ENCODE measurements at places on chromosomes 11 and 22.

DNA sequence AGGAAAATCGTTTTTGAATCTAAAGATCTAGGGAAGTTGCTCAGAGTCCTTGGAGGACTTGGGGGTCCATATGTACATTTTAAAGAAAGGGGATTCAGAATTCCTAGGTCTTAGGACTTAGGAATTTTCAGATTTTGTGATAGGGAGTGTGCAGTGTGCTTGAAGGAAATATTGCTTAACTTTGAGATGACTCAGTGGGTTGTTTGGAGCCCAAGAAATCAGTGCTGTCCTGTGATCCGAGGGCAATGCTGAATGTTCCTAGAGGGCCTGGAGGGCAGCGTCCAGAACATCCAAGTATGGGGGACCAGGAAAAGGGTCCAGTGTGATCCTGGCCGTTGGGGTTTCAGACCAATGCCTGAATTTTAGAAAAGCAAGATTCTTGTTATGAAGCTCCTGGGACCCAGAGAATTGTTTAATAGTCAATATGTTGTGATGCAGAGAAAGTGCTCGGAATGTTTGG lies 3.1 kb upstream of the IGF2 start:
- DNase-seq, result no peak

DNA sequence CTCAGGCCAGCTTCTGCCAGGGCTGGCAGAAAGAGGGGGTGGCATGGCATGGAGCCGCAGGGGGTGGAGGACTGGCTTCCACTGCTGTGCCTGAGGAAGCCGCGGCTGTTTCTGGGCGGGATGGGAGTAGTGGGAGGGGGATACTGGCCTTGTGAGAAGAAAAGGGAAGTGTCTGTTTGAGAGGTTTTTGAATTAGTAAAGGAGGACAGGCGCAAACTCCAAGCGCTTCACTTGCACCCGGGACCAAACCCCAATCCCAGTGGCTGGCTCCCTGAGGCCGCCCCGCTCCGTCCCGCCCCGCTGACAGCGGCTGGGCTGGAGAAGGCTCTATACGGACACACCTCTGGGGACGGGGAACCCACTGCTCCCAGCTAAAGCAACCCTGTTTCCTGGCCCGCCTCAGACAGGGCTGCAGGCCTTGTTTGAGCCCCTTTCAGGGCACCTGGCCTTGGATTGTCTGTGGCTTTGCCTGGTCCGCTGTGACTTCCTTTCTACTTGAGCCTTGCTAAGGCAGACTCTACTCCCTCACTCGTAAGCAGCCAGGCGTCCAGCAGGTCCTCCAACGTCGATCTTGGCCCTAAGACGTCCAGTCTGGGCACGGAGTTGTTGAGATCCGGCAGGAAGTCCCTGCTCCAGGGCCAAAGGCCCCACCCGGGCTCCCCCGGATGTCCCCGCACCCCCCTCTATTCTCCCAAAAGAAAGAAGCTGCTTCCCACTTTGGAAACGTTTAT lies 2.2 kb downstream of the APOA1 start:
- no peak for DNase-seq

GRCh38 chr11:116879800-116880625 lies 42.6 kb upstream of the APOA1 start:
- peak; percentile 14 for DNase-seq

GRCh38 chr22:19811811-19812771 lies 42.6 kb downstream of the GNB1L start:
- peak; percentile 2 for DNase-seq

DNA sequence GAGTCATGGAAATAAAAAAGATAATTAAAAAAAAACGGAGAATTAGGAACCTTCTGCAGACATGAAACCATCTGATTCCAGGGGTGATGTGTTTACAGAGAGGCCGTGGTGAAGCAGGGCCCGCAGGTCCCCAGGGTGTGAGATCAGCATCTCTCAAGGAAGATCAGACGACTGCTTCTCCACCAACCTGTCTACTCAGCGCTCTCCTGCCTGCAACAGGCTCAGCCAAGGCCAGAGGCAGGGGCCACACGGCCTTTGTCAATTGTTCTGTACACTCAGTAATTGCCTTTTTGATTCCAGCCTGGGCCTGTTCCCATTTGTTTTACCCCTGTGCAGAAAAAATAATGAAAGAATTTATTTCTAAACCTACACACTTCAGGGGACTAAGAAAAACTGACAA lies 124.6 kb downstream of the NXPE2 start:
- DNase-seq, result no peak

GRCh38 chr11:114322934-114323333 lies 26.7 kb downstream of the NNMT start:
- no peak for DNase-seq

DNA sequence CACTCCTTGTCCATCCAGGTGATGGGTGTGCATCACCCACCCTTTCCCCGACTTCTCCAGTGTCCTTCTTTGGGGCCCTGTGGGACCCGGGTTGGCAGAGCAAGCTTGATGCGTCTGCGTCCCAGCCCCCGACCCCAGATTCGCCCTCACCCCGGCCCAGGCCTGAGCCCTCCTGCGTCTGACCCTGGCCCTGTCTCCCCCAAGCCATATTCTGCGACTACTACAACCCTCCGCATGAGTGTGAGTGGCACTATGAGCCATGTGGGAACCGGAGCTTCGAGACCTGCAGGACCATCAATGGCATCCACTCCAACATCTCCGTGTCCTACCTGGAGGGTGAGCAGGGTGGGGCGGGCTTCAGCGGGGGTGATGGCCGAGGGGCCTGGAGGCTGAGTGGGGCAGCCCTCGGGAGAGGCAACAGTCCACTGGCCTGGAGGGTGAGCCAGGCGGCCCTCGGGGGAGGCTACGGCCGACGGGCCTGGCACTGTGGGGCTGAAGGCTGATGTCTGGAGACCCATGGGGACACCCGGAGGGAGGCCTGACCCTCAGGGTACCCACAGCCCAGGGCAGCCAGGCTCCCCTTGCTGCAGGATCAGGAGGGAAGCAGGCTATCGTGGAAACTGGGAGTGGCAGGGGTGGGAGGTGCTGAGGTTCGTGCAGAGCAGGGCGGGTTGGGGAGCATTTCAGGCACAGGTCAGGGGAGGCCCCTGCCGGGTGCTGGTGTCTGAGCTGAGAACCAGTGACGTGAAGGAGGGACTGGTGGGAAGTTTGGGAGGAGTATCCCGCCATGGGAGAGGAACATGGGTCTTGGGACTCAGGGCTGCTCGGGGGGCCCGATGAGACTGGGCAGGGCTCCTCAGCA lies 15.3 kb downstream of the MUC2 start:
- no peak for DNase-seq

DNA sequence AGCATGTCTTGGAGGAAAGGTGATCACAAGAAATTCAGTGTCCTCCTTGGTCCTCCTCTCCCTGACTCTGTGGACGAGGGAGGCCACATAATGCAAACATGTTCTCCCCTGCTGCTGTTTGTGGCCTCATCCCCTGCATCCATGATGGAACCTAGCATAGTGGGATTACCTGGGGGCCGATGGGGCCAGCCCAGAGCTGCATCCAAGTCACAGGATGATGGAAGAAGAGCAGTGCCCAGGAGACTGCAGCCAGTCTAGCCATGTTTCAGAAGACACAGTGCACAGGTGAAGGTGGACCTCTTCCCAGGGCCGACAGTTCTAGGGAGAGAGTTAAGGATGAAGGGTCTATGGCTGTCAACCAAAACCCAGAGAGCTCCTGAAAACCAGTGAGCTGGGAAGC lies 213.6 kb upstream of the B3GAT1 start:
- no peak for DNase-seq

- no peak for DNase-seq
These were observed 62.5 kb downstream of the NAT10 start for GRCh38 chr11:34167961-34168360.

DNA sequence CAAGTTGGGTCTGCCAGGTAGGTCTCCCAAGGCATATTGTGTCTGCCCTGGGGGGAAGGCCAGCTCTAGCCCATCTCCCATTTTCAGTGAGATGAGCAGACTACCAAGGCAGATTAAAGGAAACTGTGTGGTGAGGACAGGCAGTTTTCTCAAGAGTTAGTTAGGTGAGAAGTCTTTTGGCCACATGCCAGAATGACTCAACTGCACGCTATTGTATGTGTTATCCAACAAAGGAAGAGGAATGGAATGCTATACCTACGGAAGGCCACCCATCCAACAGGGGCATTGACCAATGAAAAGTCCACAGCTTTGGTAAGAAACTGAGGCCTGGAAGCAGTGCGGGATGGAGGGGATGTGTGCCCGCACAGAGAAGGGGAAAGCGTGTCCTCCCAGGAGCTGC lies 941.7 kb downstream of the NTM start:
- DNase-seq, result no peak

GRCh38 chr22:42493393-42493792 lies 26.2 kb downstream of the RRP7A start:
- no peak for DNase-seq

GRCh38 chr11:127003260-127003981 lies 2.9 kb upstream of the KIRREL3 start:
- DNase-seq, result peak; percentile 69

- DNase-seq, result no peak
These were observed 9.1 kb downstream of the TST start for GRCh38 chr22:37010174-37010573.

All from endothelial cell (in vitro differentiated cells).